ENCODE measurements at places on chromosomes 3 and 15. TPM values are rescaled to one million over a fixed set of nuclear protein-coding genes. Genes with fewer than 3 reads are reported as not detected.

- H3K27me3 ChIP-seq: no peaks in the 10 kb centered on the region
- H3K27ac ChIP-seq: no peak overlapping the region
- H3K4me1 ChIP-seq: no peaks in the 10 kb centered on the region
- H3K4me3 ChIP-seq: no peak overlapping the region
- H3K36me3 ChIP-seq: no peaks in the 10 kb centered on the region
These were observed 17.6 kb downstream of the THRB start for GRCh38 chr3:24476871-24477656.

DRD3 gene
- total RNA-seq: not detected

- H3K4me1 ChIP-seq: no peaks in the 10 kb centered on the region
- DNase-seq: no peak
- H3K4me3 ChIP-seq: no peak overlapping the region
- no peaks in the 10 kb centered on the region for H3K36me3 ChIP-seq
- H3K27ac ChIP-seq: no peak overlapping the region
These were observed 339.1 kb downstream of the NTRK3 start for GRCh38 chr15:87917480-87917879.

DNA sequence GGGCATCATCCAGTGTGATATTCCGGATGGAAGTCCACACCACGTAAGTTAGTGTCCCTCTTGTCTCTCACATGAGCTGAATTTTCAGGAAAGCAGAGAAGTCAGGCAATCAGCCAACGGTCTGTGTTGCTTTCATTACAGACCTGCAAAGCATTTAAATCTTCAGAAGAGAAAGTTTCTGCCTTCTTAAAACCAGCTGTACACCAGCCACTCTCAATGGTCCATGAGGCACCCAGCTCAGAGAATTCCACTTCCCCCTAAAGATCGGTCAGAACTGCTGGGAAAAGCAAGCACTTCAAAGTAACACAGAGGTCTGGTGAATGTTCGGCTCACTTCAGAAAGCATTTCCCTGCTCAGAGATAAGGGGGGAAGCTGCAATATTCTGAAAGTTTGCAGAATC, 903.7 kb downstream of the EPHA3 start:
- H3K27ac ChIP-seq: no peak overlapping the region
- H3K27me3 ChIP-seq: no peaks in the 10 kb centered on the region
- no peaks in the 10 kb centered on the region for H3K4me1 ChIP-seq
- DNase-seq: no peak
- no peak overlapping the region for H3K4me3 ChIP-seq

GRCh38 chr15:42474827-42475226, 16.1 kb downstream of the ZNF106 start:
- H3K27ac ChIP-seq: no peak overlapping the region
- peaks cover 4% of the 10 kb centered on the region for H3K4me1 ChIP-seq
- H3K4me3 ChIP-seq: no peak overlapping the region

DNA sequence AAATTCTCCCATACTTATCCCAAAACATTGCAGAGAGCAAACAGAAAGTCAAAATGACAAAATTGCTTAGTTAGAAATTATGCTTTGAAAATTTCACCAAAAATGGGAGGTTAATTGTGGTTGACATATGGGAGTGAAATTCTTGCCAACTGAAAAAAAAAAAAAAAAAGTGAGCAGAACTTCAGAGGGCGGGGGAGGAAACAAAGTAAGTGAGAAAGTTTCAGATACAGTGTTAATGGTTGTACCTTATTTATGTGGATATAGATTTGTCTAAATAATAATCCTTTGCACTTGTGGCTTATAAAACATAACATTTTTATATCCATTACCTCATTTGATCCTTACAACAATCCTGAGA, 91.5 kb upstream of the RAP2B start:
- H3K27ac ChIP-seq: no peak overlapping the region
- H3K27me3 ChIP-seq: no peaks in the 10 kb centered on the region
- no peaks in the 10 kb centered on the region for H3K36me3 ChIP-seq
- DNase-seq: no peak
- no peak overlapping the region for H3K4me3 ChIP-seq

GRCh38 chr3:105616374-105617121, 249.8 kb downstream of the ALCAM start:
- H3K4me1 ChIP-seq: peaks cover 19% of the 10 kb centered on the region
- no peaks in the 10 kb centered on the region for H3K36me3 ChIP-seq
- no peak for DNase-seq
- H3K27ac ChIP-seq: no peak overlapping the region
- no peak overlapping the region for H3K4me3 ChIP-seq
- no peaks in the 10 kb centered on the region for H3K27me3 ChIP-seq

- H3K36me3 ChIP-seq: no peaks in the 10 kb centered on the region
- H3K4me3 ChIP-seq: no peak overlapping the region
- H3K4me1 ChIP-seq: no peaks in the 10 kb centered on the region
- H3K27me3 ChIP-seq: no peaks in the 10 kb centered on the region
These were observed 403.0 kb upstream of the RBMS3 start for GRCh38 chr3:28877912-28878311.

- no peak overlapping the region for H3K4me3 ChIP-seq
These were observed 33.7 kb upstream of the GABRB3 start for GRCh38 chr15:26806574-26806973.

DNA sequence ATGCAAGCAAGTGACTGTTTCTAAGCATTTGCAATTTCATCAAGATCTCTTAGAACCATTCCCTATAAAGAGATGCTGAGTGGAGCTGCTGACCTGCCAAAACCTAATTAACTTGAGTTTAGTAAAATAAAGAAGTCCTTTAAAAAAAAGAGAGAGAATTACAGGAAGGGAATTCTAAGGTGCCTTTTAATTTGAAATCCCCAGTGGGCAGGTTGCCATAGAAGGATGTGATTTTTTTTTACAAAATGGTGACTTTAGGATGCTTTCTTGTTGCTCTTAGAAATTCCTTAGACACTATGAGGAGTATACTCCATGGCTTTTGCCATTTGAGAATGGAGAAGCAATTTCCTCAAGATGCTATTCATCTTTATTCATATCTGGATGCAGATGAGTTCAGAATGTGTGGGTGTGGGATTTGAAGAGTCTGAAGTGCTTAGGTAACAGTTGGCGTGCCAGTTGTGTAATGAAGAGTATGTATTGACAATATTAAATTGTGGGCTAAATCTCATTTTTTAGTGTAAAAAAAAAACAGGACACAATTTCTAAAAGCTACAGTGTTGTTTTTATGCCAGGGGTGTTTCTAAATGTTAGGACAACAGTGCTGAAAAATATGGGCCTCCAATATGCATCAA, 13.6 kb downstream of the LRRC3B start:
- no peaks in the 10 kb centered on the region for H3K36me3 ChIP-seq
- H3K27me3 ChIP-seq: no peaks in the 10 kb centered on the region
- no peak for DNase-seq
- no peaks in the 10 kb centered on the region for H3K4me1 ChIP-seq

TMEM212 gene
- not detected for total RNA-seq

- no peaks in the 10 kb centered on the region for H3K36me3 ChIP-seq
- no peaks in the 10 kb centered on the region for H3K27me3 ChIP-seq
- no peaks in the 10 kb centered on the region for H3K4me1 ChIP-seq
- no peak for DNase-seq
These were observed 20.2 kb upstream of the GADL1 start for GRCh38 chr3:30914696-30915095.

CNTN6 gene
- total RNA-seq: not detected

DNA sequence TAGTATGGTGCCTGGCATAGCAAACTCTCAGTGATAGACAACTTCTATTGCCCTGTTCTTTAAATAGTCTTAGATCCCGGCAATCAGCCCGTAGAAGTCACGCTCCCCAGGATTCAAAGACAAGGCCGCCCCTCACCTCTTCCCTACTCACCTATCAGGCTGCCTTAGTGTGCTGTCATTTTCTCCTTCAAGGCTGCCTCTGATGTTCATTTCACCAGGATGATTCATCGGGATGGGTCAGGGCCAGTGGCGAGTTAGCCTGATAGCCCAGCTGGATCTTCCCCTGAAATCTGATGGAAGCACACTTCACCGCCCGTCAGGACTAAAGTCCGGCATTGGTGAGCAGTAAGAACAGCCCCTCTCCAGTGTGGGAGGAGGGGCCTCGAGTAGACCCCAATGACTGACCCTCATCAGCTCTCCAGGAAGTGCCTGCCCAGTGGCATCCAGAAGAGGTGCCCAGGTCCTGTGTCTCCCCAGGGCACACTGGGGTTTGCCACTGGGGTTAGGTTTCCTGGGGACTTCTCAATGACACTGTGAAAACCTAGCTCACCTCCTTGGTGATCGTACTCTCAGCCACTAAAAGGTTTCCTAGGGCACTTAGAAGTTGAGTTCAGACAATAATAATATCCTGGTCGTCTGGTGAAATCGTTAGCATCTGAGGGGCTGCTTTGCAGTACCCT, 37.5 kb downstream of the TPM1 start:
- H3K36me3 ChIP-seq: no peaks in the 10 kb centered on the region
- no peaks in the 10 kb centered on the region for H3K27me3 ChIP-seq

GRCh38 chr3:4752201-4753072, 226.8 kb upstream of the BHLHE40 start:
- H3K27ac ChIP-seq: peak overlapping the region; percentile 89
- no peaks in the 10 kb centered on the region for H3K36me3 ChIP-seq
- no peak overlapping the region for H3K4me3 ChIP-seq
- peaks cover 45% of the 10 kb centered on the region for H3K4me1 ChIP-seq
- DNase-seq: no peak

CFAP92 gene
- total RNA-seq: 0.47 TPM

TNNC1 gene
- total RNA-seq: 0.44 TPM

DNA sequence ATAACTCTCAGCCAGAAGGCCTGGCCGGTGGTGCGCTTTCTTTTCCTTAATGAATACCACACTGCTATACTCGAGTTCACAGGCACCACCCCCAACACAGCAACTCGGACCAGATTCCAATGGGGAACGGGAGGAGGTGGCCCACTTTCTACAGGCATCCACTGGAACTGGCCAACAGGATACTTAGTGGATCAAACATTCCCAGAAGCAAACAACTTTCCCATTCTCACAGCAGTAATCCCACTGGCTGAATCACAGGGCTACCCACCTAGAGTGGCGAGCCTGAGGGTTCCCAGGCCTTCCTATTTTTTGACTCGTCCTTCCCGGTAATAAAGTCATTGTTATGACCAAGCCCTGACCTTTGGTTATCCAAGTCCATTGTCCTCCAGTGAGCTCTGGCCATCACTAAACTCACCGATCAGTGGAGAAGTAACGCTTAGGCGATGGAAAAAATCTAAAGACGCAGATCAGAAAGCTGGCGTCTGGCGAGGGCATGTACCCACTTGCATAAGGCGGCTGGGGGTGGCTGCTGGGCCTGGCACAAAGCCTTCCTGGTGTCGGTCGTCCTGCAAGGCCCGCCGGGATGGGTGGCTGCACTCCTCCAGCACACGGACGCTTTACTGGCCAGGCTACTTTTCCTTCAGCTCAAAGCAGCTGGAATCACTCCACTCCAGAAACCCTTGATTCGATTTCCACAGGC, 1.2 kb downstream of the EOGT start:
- H3K4me1 ChIP-seq: peaks cover 5% of the 10 kb centered on the region
- no peaks in the 10 kb centered on the region for H3K27me3 ChIP-seq
- DNase-seq: peak; percentile 61
- H3K4me3 ChIP-seq: peak overlapping the region; percentile 85
- peak overlapping the region; percentile 97 for H3K27ac ChIP-seq

DNA sequence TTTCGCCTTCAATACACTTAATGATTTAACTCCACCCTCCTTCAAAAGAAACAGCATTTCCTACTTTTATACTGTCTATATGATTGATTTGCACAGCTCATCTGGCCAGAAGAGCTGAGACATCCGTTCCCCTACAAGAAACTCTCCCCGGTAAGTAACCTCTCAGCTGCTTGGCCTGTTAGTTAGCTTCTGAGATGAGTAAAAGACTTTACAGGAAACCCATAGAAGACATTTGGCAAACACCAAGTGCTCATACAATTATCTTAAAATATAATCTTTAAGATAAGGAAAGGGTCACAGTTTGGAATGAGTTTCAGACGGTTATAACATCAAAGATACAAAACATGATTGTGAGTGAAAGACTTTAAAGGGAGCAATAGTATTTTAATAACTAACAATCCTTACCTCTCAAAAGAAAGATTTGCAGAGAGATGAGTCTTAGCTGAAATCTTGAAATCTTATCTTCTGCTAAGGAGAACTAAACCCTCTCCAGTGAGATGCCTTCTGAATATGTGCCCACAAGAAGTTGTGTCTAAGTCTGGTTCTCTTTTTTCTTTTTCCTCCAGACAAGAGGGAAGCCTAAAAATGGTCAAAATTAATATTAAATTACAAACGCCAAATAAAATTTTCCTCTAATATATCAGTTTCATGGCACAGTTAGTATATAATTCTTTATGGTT, at the start of gene CCR5:
TSS of gene CCR5 (plus strand) at position 108 of the 680 bp plus-strand sequence. CDS start 1,957 bp downstream, outside the sequence.
- no peak within 1 kb of the TSS for H3K27ac ChIP-seq
- H3K27me3 ChIP-seq: no peaks in the 10 kb centered on the region
- H3K4me3 ChIP-seq: no peak within 1 kb of the TSS
- no peaks in the 10 kb centered on the region for H3K36me3 ChIP-seq
- no peak for DNase-seq

TIMP4 gene
- total RNA-seq: 0.95 TPM

P2RY14 gene
- 0.38 TPM for total RNA-seq

GRCh38 chr3:131716943-131717342, 214.2 kb upstream of the MRPL3 start:
- no peak overlapping the region for H3K4me3 ChIP-seq
- no peaks in the 10 kb centered on the region for H3K4me1 ChIP-seq
- no peaks in the 10 kb centered on the region for H3K27me3 ChIP-seq
- no peak for DNase-seq

RARRES1 gene
- 48.3 TPM for total RNA-seq

GRCh38 chr15:48678851-48679250, 33.3 kb upstream of the FBN1 start:
- H3K27ac ChIP-seq: no peak overlapping the region
- H3K27me3 ChIP-seq: no peaks in the 10 kb centered on the region
- H3K4me3 ChIP-seq: no peak overlapping the region
- H3K36me3 ChIP-seq: no peaks in the 10 kb centered on the region

ITGA11 gene
- total RNA-seq: 0.72 TPM

DNA sequence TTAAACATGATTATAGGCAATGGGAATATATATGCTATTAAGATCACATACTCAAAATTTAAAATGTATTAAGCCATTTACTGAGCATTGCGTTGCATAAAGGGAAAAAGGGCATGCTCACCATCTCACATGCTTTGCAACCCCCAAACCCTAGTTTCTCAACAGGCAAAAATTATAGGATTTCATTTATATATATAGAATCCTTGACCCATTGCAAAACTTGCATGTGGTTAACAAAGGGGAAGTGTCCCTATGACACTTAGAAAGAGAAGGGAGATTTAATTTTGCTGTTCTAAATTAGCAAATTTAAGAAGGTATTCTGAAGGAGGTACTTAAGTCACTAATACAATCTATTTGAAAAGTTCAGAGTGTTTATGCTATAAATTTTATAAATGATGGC, 837.8 kb downstream of the DIPK2A start:
- no peak overlapping the region for H3K4me3 ChIP-seq
- no peaks in the 10 kb centered on the region for H3K36me3 ChIP-seq
- H3K27me3 ChIP-seq: no peaks in the 10 kb centered on the region
- no peaks in the 10 kb centered on the region for H3K4me1 ChIP-seq

GRCh38 chr15:25397100-25397499, 41.7 kb downstream of the UBE3A start:
- H3K27ac ChIP-seq: peak overlapping the region; percentile 4
- no peaks in the 10 kb centered on the region for H3K27me3 ChIP-seq
- H3K4me3 ChIP-seq: no peak overlapping the region
- H3K36me3 ChIP-seq: peaks cover 6% of the 10 kb centered on the region
- no peak for DNase-seq
- H3K4me1 ChIP-seq: peaks cover 4% of the 10 kb centered on the region

GABRB3 gene
- 5.0 TPM for total RNA-seq
